ENCODE measurements at places on chromosomes 2 and 18.

DNA sequence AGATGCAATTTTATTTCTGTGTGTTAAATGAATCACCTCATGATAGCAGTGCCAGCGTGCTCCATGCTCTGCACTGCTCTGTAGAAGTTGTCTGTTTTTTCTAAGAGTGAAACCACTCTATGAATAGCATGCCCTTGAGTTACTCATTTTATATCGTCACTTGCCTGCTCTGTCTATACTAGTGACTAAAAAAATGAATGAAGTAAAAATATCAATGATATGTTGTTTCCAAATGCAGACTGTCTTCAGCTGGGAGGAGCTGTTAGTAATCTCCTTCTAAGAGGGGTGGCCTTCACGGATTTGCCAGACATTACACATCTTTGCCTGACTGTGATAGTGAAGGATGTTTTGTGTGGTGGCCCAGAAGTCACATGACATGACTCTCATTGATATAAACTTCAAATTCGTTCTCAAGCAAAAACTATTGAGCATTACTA is 852.1 kb downstream of the CNTNAP5 start:
- no peak for DNase-seq

DNA sequence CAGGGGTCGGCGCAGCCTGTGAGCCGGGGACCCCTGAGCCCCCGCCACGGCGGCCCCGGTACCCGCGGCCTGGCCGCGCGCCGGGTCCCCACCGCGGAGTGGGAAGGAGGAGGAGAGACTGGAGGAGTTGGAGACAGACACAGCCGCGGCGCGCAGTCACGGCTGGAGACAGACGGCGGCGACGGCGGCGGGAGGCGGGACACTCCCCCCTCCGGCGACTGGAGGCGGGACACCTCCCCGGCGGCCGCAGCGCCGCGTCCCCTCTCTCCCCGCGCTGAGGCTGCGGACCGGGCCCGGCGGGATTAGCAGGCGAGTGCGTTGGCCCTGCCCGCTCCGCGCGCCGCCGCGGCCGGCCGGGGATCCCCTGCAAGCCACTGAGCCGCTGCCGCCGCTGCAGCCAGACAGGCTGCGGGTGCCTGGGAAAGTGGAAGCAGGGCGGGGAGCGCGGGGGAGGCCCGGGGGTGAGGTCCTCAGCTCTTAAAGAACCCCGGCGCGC is 1.0 kb upstream of the LDLRAD4 start:
- DNase-seq: peak; percentile 81

GRCh38 chr2:16962505-16962904 is 296.9 kb upstream of the CYRIA start:
- no peak for DNase-seq

DNA sequence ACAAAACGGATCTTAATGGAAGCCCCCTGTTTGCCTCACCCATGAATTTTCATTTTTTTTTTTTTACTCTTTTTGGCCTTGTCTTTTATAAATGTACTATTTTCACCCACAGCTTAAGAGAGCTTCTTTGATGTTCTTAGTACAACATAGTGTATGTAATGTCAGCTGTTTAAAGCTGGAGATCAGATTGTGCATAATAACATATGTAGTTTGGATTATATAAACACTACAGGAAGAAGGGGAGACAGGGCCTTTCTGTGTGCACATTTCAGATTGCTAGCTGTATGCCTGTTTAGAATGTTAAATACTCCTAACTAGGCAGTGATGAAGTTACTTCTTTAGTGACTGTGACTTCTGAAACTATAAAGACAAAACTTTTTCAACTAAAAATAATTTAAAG is 2.1 kb upstream of the TANC1 start:
- DNase-seq: no peak

- peak; percentile 61 for DNase-seq
Measured at GRCh38 chr18:79405781-79406575, 10.2 kb downstream of the NFATC1 start.

DNA sequence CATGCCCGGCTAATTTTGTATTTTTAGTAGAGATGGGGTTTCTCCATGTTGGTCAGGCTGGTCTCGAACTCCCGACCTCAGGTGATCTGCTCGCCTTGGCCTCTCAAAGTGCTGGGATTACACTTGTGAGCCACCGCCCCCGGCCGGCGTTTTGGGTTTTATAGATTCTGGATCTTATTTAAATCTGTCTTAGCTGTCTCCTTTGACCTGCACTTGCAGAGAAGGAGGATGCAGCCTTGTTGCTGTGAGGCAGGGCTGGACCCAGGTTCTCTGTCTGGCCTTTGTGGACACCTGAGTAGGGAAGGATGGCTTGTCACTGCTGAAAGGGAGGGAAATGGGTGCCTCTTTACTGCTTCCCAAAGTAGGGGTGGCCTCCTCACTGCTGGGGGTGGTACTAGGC is 83.0 kb upstream of the HS6ST1 start:
- DNase-seq: no peak

- DNase-seq: no peak
Measured at GRCh38 chr2:94875064-94875819, 4.0 kb downstream of the TEKT4 start.

DNA sequence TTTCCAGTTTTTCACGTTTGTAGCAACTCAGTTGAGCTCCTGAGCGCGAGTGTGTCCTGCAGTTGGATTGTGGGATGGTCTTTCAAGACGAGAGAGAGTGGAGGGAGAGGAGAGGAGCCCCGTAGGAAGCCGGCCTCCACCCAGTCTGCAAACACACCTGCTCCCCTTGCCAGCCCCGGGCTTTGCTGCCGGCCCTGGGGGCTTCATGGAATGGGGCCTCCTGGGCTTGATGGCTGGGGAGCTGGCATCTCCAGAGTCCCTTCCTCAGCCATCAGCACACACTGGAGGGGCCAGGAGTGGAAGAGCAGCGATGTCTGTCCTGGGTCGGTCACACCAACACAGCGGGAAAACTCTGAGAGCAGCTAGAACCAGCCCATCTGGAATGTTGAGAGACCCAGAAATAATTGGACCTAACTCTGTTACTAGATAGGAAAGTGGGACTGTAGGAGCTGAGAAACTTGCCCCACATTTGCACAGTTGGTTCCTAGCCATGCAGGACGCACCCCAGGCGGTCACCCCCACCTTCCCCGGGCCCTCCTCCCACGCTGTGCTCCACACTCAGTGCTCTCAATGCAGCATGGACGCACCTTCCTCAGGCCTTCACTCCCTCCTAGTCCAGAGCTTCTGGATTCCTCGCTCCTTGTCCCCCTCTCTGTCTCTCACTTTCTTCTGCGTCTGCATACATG is 69.6 kb downstream of the PTGR3 start:
- DNase-seq: no peak

- no peak for DNase-seq
Measured at GRCh38 chr2:178819147-178819875, 12.1 kb upstream of the TTN start.

GRCh38 chr2:184322615-184323014 is 275.7 kb upstream of the ZNF804A start:
- no peak for DNase-seq

DNA sequence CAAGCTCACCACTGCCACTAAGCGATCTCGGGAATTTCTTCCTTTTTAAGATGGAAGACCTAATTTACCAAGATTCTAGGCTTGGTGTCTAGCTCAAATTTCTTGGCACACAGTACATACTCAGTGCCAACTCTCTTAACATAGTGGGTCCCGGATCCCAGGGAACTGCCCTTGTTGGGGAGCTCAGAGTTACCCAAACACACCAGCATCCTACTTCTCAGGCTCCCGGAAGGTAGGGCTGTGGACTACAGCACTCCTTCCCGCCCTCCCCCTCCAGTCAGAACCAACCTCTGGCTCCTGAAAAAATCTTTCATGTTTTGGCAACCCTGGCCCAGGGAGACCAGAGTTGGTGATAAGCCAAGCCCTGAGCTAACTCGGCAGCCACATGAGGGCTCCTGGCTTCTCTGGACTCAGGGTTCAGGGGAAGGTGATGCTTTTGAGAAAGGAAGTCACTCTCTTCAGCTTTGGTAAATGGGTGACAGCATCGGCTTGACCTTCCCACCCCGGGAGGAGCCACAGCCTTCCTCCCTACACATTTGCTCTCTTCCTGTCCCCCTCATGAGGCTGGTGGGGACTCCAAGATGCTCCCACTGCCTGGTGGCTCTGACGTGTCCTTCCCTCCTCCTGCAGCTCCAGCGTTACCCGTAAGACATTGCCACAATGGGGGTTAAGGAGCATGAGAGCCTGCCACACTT is 8.8 kb downstream of the ODC1 start:
- no peak for DNase-seq

GRCh38 chr18:46297621-46298020 is 193.4 kb downstream of the HAUS1 start:
- no peak for DNase-seq

DNA sequence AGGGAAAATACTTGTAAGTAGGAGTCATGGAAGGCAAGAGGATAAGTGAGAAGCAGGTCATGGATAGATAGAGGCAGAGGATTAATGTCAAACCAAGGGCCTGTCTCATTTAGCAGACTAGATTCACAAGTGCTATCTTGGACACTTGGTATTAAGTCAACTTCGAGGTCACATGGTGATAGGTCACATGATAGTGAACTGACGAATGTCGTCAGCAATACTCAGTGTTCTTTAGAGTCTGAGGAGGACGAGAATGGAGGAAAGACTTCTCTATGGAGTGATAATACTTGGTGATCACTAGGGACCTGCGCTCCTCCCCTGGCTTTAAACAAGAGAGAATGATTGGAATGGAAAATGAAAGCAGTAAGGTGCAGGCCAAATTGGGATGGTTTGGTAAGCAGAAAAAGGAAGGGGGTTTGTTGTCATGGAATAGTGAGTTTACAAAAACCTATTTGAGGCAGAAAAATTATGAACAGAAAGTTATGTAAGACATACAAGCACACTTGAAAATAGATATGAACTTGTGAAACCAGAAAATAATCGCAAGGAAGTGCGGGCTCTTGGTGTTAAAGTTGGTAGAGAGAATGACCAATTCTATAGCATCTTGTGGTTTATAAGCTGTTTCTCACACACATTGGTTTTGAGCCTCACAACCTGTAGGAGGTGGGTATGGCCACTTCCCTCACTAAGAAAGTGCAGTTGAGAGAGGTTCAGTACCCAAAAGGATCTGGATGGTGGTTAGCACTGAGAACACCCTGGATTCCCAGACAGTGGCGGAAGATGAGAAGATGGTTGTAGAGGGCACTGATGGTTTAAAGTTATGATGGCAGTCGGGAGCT is 141.5 kb downstream of the WDSUB1 start:
- no peak for DNase-seq

GRCh38 chr2:143175438-143175837 is 46.2 kb downstream of the ARHGAP15 start:
- no peak for DNase-seq

DNA sequence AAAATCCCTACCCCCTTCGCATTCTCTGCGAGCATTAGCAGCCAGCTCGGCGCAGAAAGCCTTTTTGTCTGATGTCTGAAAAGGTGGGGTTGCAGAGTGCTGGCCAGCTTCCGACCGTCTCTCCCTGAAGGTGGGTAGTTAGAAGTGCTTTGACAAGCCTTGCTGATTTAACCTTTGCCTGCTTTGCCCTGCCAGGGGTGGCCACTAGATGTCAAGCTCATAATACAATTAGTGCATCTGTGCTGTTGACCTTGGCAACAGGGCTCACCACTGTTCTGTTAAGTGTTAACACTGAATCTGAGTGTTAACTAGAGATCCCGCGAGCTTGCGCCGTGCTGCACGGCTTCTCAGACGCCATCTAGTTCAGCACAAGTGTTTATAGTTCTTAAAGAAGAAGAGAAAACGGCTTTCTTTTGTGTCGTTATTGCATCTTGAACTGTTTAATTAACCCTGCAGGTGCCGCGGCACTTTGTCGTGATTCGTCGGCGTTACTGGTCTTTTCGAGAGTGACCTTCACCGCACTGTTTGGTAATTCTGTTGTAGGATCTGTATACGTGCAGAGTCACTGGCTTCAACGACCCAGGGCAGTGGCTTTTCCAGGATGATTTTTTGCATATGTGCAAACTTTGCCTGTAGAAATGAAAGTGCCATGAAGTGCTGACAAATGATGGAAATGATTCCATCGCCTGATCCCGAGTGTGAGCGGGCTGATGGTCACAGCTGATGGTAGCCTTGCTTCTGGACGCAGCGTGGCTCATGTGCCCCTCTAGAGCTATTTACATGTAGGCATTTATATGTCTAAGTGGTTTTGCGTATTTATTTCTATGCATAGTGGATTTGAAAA is 5.5 kb downstream of the SALL3 start:
- no peak for DNase-seq

GRCh38 chr2:109419960-109420370 is 193.8 kb downstream of the SEPTIN10 start:
- DNase-seq: peak; percentile 12

DNA sequence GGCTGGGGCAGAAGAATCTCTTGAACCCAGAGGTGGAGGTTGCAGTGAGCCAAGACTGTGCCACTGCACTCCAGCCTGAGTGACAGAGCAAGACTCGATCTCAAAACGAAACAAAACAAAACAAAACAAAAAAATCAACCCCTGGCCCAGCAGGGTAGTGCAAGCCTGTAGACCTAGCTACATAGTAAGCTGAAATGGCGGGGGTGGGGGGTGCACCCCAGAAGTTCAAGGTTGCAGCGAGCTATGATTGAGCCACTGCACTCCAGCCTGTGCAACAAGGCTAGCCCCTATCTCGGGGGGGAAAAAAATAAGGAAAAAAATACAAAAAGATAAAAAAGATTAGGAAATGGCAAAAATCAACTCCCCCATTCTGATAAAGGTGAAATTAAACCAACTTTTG is 6.4 kb downstream of the ATL2 start:
- DNase-seq: no peak

- DNase-seq: no peak
Measured at GRCh38 chr2:203763938-203764664, 57.7 kb downstream of the CD28 start.

- DNase-seq: peak; percentile 73
Measured at GRCh38 chr2:240452462-240453256, 17.2 kb downstream of the GPC1 start.

GRCh38 chr2:225458431-225459117 is 59.1 kb downstream of the NYAP2 start:
- DNase-seq: no peak

- no peak for DNase-seq
Measured at GRCh38 chr2:241935314-241935713, 65.8 kb downstream of the RTP5 start.

- DNase-seq: no peak
Measured at GRCh38 chr2:190271783-190272456, 47.7 kb downstream of the HIBCH start.

- no peak for DNase-seq
Measured at GRCh38 chr2:127401757-127402695, 14.3 kb upstream of the MAP3K2 start.

GRCh38 chr2:168912901-168913369 is 11.8 kb downstream of the G6PC2 start:
- peak; percentile 59 for DNase-seq

- DNase-seq: peak; percentile 84
Measured at GRCh38 chr18:8696749-8697211, 8.6 kb upstream of the MTCL1 start.
